ENCODE measurements at places on chromosomes 3 and 15.

GRCh38 chr3:101038393-101038792 lies 45.2 kb upstream of the ABI3BP start:
- DNase-seq, result no peak

DNA sequence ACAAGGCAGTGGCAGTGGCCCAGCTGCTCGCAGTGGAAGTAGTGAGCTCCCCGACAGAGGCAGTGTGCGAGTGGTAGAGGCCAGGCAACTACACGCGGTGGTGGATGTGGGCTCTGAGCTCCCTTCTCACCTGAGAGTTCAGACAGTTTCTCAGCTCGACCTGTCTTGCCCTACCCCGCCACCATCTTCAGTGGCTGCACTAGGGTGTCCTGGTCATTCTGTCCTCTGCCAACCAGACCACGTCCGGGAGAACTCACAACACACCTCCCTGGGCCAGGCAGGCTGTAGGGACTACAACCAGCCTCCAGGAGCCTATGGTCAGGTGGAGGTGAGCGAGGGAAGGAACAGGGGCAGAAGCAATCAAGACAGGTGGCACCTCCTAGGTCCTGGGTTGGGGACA lies 106.3 kb upstream of the SMAD3 start:
- no peak for DNase-seq

DNA sequence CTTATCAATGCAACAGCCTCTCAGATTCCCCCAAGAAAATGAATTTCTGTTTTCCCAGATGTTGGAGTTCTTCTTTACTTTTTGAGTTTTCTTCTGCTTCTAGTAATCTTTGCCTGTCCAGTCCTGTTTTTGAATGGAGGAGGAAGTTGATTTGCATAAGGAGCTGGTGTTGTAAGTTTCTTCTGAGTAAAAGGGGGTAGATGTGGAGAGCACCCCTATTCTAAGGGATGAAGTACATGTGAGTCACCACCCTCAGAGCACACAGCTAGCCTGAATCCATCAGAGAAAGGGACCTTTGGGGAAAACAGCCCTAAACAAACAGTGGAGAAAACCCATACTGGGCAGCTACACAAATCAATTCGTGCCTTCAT lies 34.5 kb downstream of the ACAA1 start:
- DNase-seq, result no peak

- DNase-seq, result peak; percentile 14
Measured at GRCh38 chr3:111080413-111080812, 8.8 kb downstream of the NECTIN3 start.

DNA sequence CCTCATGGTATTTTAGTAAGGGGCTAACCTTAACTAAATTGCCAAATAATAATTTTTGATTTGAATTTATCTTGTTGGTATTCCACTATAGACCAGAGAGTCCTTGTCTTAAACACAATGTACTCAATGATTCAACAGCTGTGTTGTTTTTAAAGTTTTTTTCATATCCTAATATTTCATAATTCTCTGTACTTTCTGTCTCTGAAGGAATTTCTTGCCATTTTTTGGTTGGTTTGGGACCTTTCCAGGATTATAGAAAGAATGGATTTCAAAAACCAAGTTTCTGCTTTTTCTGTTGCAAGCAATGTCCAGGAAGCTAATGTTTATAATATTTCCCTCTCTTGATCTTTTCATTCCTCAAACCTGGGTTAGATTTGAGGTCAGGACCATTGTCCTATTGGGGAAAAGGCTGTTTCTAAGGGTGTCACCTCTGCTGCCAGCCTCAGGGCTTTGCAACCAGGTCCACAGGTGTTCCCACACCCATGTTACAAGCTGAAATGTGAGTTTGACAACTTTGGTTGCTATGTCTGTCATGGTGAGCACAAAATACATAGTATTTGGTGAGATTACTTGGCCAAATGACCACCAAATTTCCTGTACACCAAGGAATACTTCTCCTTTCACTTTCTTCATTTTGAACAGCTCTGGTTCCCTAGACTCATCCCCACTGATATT lies 363.7 kb upstream of the RGMA start:
- DNase-seq, result no peak

- no peak for DNase-seq
Measured at GRCh38 chr15:39730552-39730951, 52.1 kb downstream of the FSIP1 start.

- DNase-seq, result no peak
Measured at GRCh38 chr15:100537331-100537730, 8.6 kb upstream of the CERS3 start.

DNA sequence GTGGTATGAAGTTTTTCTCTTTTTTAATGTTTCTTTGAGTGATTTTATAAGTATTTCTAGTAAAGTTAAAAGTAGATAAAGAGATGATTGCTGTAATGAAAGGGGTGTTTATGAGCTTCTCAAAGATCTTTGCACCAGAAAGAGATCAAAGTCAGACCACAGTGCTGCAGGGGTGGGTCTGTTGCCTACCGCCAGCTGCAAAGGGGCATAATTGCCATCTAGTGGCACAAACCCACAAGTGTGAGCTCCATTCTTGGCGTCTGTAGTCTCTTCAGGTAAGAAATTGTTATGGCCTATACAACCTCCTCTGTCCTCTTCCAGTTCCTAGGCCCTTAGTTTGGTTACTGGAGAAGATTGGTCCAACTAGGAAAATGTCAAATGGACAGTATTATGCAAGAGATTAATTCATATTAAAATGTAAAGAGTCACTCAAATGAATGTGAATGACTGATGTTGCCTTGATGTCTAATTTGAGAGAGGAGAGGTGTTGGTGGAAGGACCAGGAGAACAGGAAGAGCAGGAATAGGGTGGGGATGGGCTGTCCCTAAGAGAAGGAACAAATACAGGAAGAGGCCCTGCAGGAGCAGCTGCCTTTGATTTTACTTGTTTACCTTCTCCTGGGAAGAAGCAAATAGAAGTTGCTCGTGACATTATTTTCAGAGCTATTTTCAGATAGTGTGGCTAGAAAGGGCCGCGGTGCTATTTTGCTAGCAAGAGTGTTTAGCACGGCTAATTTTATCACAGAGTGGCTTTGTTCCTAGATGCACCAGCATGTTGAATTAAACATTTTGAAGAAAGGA lies 53.0 kb upstream of the GSK3B start:
- DNase-seq, result peak; percentile 93

DNA sequence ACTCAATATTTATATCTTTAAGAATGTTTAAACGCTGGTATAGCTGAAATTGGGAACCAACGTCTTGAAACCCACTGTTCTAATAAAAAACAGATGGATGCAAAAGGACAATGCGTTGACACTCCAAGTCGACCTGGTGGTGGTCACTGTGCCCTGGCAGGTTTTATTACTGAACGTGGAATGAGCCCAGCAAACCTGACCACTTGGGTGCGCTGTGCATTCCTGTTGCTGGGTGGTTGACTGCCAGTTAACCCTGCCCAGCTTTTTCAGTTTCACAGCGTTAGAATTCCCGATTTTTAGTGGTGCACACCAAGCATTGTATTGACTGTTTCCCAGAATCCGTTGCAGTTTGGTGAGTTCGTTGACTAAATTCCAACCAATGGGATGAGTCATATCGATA lies 384.4 kb downstream of the OCA2 start:
- DNase-seq, result no peak

GRCh38 chr3:6921066-6921465 lies 60.2 kb downstream of the GRM7 start:
- DNase-seq, result no peak

GRCh38 chr15:63018639-63019038 lies 23.9 kb upstream of the TPM1 start:
- DNase-seq, result no peak

DNA sequence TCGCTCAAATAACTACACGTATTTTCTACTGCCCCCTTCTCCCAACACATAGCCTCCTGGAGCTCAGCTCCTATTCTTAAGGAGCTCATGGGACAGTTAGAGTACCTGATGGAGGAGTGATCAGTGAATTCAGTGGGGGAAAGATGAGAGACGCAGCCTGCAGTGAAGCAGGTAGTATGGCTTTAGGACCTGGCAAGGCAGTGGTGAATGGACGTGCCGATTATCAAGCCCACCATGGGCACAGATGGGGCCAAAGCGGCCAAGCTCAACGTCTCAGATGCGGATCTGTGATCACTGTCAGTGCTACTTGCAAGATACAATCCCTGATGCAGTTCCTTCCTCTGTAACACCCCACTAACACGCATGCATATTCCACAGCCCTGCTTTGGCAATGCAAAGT lies 45.8 kb upstream of the ATP2B2 start:
- DNase-seq, result no peak
